ENCODE measurements at places on chromosomes 7 and 10.

- no peak for DNase-seq
Measured at GRCh38 chr7:90858546-90858945, 262.4 kb downstream of the CDK14 start.

GRCh38 chr10:18145652-18146051, 5.4 kb downstream of the CACNB2 start:
- no peak for DNase-seq

DNA sequence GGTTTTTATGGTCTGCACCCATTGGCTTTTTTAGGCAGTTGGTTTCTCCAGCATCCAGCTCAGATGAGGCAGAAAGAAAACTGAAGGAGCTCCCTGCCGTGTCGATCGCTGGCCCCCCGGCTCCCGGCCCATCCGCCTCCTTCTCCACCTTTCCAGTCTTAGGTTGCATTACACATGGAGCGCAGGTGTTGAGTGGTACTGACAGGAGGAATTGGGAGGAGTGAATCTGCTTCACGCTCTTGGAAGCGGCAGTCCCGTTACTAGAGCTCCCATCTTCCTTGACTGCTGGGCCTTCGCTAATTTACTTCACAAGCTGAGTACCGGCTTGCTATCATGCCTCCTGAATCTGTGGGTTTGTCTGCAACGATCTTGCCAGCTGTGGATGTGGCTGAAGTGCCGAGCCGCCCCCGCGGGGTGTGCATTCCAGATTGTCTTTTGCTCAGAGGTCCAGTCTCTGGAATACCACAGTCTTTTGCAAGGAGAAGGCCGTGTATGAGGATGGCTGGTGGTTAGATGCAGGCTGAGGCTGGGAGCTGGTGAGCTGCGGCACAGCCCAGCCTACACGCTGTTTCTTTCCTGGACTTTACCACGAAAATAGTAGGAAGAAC, 17.1 kb downstream of the IQCE start:
- no peak for DNase-seq

- DNase-seq, result no peak
Measured at GRCh38 chr7:9029681-9030530, 596.5 kb downstream of the NXPH1 start.
